ENCODE measurements at places on chromosomes 4 and X. TPM values are rescaled to one million over a fixed set of nuclear protein-coding genes. Genes with fewer than 3 reads are reported as not detected.
A peak's percentile ranks its signal among the peaks of the same experiment; 100 is the strongest.

- peak; percentile 55 for DNase-seq
Measured at GRCh38 chr4:159266981-159267868, 164.3 kb downstream of the RAPGEF2 start.

DNA sequence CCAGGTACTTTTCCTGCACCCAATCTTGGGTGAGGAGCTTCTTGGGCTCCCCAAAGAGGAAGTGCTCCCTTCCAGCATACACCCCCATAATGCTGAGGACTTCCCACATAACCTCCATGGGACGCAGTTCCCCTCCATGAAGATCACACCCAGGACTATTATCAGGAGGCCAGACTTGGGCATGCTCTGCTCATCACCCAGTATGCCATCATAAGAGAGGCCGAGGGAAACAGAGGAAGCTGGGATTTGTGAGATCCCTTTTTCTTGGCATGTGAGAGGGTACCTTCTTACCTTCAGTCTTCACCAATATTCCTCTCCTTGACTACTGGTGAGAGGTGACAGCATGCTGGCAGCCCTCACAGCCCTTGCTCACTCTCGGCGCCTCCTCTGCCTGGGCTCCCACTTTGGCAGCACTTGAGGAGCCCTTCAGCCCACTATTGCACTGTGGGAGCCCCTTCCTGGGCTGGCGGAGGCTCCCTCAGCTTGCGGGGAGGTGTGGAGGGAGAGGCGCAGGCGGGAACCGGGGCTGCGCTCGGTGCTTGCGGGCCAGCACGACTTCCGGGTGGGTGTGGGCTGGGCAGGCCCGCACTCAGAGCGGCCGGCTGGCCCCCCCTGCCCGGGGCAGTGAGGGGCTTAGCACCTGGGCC lies 15.7 kb upstream of the HSFX1 start:
- no peak for DNase-seq

DNA sequence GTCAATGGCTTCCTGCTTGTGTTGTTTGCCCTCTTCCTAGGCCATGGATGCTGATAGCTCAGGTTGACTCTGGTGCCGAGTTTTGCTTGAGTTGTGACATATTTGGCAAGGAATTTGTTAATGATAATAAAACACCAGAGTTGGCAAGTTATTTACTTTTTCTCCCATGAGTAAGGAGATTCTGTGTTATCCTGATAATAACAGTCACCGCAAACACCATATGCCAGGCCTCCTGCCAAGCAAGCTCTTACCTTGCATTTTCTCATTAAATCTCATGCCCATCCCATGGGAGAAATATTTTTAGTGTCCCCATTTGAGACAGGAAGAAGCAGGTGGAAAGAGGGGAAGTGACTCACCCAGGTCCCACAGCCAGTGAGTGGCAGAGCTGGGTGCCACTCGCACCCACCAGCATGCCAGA lies 67.4 kb upstream of the CLCN4 start:
- DNase-seq, result no peak

- DNase-seq, result no peak
Measured at GRCh38 chr4:174674305-174674840, 152.1 kb upstream of the HPGD start.

- DNase-seq, result no peak
Measured at GRCh38 chr4:112199041-112199440, 32.5 kb upstream of the AP1AR start.

- no peak for DNase-seq
Measured at GRCh38 chr4:25637581-25638220, 17.9 kb upstream of the SLC34A2 start.

GRCh38 chr4:139419388-139419914 lies 34.5 kb upstream of the RAB33B start:
- peak; percentile 27 for DNase-seq

DNA sequence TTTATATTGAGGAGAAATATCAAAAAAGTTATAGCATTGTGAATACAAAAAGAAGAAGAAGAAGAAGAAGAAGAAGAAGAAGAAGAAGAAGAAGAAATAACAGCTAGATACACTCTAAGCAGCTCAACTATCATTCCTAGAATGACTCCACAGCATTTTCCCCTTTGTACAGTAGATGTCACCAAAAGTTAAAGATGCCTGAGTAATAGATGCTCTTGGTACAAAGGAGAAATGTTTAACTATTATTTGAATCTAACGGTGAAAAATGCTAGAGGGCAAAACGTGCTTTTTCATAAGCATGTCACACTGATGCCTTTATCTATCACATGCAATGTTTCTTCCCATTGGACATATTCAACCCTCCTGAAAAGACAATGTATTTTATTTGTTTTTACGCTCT lies 178.4 kb upstream of the GPRIN3 start:
- peak; percentile 59 for DNase-seq

DNA sequence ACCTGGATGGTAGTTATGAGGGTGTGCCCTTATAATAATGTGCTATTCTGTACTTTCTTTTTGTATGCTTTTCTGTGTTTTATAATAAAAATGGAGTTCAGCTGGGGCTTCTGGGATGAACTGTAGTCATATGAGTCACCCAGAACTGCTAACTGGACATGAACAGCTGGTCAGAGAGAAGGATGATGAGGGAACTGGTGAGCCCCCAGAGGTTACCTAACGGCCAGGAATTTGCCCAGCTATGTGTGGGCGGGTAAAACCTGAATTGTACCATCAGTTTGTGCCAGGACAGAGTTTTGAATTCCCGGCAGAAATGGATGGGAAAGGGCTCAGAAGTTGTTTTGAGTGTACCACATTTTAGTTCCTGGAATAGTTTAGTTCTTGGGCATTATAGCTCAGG lies 138.0 kb upstream of the USP9X start:
- no peak for DNase-seq

GRCh38 chr4:105909787-105910281 lies 14.6 kb downstream of the NPNT start:
- no peak for DNase-seq

- no peak for DNase-seq
Measured at GRCh38 chr4:29311247-29311646, 1408.9 kb upstream of the PCDH7 start.

DNA sequence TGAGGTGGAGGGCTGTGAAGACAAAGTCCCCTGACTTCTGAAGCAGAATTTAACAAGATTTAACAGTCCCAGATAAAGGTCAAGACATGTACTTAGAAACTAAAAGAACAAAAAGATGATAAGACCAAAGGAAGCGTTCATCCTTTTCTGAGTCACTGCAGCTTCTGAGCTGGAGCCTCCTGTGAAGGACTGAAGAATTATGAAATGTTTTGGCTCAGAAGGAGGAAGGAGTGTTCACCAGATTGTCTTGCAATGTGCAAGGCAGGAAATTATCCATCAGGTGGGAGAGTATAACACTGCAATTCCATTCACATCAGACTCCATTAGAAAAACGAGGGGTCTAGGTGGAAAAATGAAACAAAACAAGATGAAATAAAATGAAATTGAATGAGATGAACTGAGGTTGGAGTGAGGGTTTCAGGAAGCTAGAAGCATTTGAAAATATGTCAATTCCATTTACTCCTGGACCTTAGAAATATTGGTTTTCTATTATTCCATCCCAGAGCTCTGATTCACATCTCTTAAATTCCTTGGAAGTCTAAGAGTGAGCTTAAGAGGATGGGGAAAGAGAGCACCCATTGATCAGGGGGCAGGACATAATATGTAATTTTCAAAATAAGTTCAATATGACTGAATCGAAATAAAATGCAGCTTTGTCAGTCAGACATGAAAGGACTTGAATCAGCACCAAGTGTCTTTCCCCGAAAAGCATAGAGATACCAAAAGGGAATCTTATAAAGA lies 186.1 kb upstream of the LNX1 start:
- DNase-seq, result no peak

GRCh38 chr4:176614793-176615192 lies 177.9 kb downstream of the VEGFC start:
- no peak for DNase-seq

DNA sequence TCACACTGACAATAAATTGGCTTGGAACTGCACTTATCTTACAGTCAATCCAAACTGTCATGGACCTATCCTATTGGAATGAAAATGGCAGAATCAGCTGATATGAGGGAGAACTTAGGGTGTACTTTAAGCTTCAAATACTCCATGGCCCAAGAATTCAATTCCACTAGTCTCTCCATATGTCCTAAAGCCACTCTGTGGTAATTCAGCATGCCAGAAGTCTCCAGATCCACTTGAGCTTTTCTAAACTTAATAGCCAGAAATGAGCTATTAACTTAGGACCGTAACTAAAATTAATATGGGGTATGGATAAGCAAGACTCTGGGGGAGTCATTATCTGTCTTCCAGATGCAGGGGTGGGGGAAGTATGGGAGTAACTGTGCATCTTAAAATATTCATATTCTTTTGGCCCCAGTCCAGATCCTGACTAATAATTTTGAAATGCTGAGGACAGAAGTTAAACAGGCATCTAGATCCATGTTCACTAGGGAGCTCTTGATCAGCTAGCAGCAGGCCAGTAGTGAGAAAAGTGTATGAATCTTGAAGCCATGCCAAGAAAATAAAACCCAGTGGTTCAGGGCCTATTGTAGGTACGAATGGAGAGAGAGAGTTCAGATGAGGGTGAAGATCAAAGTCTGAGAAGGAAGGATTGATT lies 167.6 kb downstream of the DKK2 start:
- no peak for DNase-seq

Gene HPGDS
- total RNA-seq, result 3.4 TPM

Gene GAGE12F
- total RNA-seq, result not detected

Gene CETN2
- 65.7 TPM for total RNA-seq

Gene NAT8L
- total RNA-seq, result 0.28 TPM

Gene CACNA1F
- 0.43 TPM for total RNA-seq

Gene ARHGEF6
- total RNA-seq, result 19.8 TPM

All from lung (tissue), 17 donors.